ENCODE measurements at places on chromosomes 4 and X.

- no peak for DNase-seq
These were observed 40.0 kb downstream of the RBPJ start for GRCh38 chr4:26360864-26361263.

DNA sequence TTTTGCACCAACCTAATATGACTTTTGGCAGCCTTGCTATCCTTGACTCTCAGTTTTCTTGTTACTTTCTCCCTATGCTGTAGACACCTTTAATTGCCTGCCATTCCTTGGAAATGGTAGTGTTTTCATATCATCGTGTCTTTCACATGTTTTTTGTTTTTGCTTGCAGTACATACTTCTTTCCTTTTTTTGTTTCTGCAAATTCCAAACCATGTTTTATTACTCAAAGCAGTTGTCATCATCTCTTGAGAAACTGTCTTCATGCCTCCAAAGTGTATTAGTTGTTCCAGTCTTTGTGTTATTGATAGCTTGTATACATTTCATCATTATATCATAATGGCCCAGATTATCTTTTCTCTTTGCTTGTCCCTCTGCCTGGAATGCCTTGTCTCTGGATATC, 57.1 kb downstream of the PDLIM5 start:
- no peak for DNase-seq

DNA sequence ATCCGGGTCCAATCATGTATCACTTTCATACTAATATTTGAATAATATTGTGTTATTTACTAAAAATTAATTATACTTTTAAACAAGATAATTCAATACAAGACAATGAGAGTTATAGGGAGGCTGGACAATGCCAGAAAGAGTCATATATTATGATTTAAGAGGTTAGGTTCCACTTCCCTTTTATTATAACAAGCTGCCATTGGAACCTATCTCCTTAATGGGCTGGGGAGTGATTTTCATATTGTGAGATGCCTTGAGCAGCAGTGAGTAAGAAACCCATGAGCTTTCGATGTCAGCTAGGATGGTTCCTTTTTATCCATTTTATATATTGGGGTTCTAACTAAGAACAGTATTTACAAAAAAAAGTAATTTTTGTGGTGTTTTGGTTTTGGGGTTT, 91.8 kb downstream of the MAB21L2 start:
- DNase-seq: no peak

- DNase-seq: no peak
These were observed 91.2 kb downstream of the COX7B2 start for GRCh38 chr4:46817806-46818205.

DNA sequence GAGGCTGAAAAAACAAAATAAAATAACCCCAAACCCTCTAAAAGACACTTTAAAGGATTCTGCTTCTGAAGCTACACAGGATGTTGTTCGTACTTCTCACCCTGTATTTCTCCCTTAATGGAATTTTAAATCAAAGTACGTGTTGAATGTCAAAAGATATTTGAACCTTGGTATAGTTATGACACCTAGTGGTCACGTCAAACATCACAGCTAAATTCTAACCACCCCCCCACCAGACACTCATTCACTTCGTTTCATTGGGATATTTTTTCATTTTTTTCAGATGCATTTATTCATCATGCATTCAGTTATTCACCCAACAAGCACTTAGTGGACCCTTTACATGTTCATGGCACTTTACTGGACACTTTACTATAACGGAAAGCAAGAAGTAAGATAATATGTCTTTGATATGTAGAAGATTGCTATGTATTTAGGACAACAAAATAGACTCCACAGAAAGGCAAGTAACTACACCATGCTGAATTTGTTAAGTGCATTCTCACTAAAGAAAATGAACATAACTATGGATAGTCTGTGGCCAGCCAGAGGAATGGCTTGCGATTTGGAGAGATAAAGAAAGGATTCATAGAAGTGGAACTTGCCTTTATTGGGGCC, 62.5 kb upstream of the GPR174 start:
- DNase-seq: no peak

GRCh38 chr4:57147335-57148060, 37.3 kb upstream of the IGFBP7 start:
- no peak for DNase-seq

DNA sequence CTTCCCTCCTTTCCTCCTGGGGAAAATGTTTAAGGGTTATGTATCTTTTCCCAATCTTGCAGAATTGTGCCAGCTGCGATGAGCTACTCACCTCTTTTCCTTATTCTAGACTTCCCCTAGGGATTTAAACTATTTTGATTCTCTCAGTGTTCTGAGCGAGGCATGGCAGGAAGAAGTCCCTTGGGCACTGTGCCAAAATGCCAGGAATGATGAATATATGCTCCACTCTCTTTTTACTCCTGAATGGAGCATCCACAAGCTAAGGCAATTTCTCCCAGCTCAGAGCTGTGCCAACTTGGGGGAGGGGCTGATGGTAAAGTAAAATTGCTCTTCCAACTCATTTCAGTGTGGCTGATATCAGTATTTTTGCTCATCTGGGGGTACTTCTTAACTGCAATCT, 4.0 kb upstream of the C4orf17 start:
- DNase-seq: no peak

DNA sequence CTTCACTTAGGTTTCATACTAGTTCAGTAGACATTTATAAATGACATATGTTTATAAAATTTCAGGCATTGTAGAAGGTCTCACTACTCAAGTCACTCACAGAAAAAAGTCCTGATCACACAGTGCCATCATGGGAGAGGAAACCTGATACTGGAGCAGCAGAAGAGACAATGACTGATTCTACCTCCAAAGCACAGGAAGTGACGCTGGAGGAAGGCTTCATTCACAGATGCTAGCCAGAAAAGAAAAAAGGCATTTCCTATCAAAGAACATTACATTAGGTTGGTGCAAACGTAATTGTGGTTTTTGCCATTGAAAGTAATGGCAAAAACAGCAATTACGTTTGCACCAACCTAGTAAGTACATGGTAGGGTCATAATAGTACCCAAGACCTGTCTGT, 79.5 kb downstream of the RASGEF1B start:
- no peak for DNase-seq

GRCh38 chr4:152334931-152335330, 201.0 kb downstream of the FBXW7 start:
- no peak for DNase-seq

DNA sequence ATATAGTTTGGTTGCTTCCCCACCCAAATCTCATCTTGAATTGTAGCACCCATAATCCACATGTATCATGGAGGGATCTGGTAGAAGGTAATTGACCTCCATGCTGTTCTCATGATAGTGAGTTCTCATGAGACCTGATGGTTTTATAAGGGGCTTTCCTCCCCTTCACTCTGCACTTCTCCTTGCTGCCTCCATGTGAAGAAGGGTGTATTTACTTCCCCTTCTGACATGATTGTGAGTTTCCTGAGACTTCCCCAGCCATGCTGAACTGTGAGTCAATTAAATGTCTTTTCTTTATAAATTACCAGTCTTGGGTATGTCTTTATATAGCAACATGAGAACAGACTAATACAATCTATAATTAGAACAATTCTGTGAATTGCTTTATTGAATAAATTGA, 11.9 kb upstream of the DCAF4L1 start:
- DNase-seq: no peak

DNA sequence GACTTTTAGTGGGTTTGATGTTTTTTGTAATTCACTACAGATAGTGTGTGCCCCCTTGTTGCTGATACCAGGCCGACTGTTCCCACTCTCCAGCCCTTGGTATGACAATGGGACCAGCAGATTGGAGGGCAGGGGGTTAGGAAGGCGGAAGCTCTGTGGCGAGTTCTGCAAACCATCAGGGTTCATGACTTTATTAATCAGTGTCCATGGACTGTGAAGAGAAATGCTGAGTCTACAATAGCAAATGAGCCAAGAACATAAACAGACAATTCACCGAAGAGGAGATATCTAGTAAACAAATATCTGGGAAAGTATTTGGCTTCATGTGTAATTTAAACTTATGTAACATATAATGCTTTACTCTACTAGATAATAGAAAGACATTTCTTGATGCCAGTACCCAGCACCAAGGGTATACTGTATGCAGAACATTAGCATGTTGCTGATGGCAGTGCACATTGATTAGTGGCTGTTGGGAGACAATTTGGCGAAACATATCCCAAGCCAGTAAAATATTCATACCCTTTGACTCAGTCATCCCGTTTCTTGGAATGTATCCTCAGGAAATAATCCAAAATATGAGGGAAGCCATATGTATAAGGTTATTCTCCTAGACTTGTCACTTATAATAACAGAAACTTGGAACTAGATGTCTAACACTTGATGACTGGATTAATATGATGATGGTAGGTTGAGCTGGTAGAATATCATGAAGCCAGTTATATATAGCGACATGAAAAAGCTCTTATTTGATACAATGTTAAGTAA, 169.4 kb downstream of the PTTG2 start:
- no peak for DNase-seq

DNA sequence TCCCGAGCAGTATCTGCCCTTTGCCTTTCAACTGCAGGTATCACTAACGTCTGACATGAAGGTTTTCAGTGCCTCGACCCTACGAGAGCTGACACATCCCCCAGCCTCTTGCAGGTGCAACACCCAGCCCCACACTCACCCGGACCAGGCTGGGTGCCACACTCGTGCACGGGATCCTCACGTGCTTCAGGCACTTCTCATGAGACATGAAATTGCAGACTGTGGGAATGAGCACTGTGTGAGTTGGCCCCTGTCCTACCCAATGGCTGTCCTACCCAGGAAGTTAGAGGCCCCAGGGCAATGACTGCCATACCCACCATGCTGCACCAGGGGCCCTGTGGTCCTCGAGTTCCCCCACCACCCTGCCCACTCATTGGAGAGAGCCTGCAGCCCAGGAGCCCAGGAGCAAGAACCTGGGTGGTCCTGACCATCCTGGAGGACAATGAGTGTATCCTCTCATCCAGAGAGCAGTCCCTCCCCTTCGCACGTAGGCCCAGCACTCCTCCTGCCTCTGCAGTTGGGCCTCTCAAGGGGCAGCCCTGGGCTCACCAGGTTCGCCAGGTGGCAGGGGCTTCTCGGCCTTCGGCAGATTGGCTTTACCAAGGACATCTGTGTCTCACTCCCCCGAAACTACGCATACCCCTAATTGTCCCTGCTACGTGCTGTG, 2.4 kb downstream of the DGKQ start:
- DNase-seq: no peak

DNA sequence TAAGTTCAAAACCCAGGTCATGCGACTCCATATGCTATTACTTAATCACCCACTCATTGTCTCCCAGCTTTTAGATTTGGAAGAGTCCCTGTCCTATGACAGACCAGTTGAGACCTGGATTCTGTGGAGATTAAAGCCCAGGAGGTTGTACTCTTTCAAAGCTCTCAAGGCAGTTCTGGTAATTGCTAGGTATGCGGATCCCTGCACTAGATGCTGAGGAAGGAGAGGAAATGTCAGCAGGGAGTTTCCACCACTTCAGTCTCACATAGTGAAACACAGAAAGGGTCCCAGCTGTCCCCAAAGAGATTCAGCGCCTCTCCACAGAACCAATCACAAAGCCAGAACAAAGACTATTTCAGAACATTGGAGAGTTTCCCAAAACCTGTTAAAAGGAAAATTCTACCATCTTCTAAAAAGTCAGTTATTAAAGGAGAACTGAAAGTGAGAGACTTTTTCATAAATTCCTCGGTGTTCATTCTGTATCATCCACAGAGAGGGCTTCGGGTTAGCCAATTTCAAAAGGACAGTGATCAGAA, 53.4 kb downstream of the IRF2 start:
- DNase-seq: no peak
